ENCODE measurements at places on chromosomes 3 and 15.
A peak's percentile ranks its signal among the peaks of the same experiment; 100 is the strongest.

DNA sequence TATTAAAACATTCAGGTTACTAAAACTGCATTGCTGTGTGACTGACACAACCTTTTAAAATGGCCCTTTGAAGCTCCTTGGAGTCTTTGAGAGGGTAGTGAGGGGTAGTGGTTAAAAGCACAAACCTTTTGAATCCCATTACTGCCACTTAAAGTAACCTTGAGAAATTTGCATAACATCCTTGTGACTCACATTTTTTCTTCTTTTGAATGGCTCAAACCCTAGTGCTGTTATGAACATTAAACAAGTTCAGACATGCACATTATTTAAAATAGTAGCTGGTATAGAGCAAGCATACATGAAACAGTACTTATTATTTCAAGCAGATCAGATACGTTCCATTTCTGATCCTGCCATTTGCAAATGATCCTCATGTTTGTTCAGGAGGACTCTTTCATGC, 3.7 kb upstream of the CLDN1 start:
- DNase-seq: no peak

DNA sequence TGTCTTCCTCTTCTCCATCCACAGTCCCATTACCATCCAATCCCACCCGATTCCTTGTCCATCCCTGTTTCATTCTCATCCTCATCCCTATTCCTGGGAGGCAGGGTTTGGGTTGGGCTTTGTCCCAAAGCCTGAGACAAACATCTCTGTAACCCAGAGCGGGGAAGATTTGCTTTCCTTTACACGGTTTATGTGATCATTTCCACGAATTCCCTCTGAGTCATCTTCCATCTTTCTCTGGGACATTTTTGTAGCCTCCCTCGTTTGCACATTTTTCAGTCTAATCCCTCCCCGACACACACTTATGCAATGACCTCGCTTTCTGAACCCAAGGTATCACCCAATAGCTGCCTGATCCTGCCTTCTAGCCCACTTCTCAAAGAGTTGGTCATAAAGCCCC, 22.8 kb downstream of the DUOX2 start:
- DNase-seq: no peak

- no peak for DNase-seq
Observed at GRCh38 chr3:177610686-177611633, 413.7 kb upstream of the TBL1XR1 start.

GRCh38 chr3:168863561-168863960, 767.8 kb upstream of the GOLIM4 start:
- no peak for DNase-seq

DNA sequence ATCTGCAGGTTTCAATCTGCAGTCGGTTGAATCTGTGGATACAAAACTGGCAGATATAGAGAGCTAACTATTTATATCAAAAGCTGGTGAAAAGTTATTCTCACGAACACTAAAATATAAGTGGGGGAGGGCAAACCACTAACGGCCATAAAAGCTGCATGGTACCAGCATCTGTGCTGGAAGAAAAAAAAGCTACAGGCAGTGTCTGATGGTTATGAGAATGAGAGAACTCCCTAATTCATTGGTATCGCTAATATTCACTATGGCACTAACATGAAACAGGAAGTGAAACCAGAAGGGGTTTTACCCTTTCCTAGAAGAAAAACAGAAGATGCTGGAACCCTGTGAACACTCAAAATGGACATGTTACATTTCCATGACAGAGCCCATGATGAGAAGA, 15.9 kb downstream of the CEP70 start:
- DNase-seq: peak; percentile 24

DNA sequence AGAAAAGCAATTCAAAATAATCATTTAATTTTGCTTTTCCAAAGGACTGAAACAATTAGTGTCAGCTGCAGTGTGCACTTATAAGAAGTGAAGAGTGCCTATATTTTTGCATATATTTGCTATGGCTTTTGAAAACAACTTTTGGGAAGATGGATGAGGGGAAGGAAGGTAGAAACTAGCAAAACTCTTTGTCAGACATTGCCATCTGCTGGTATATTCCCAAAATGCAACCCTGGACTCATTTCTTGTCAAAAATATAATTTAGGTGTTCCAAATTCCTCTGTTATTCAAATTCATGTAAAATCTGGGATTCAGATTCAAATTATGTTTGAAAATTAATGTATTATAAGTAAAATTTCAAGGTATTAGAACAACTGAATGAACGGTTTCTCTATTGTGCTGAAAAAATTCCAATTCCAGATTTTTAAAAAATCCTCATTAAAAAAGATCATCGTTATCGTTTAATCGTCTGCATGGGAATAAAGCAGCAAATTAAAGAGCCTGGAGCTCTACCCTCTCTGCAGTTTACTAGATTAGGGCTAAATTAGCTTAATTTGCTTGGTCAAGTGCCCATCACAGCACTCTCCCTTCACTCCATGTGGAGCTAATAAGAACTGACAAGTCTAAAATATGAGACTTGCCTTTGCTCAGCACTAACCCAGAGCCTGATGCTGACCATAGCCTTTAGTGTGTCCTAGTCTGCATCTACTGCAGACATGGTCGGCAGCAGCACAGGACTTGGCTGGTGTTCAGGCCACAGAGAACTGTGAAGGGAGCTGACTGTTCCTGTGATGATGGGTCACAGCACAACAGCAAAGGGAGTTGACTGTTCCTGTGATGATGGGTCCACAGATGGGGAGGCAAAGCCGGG, 67.9 kb upstream of the MITF start:
- DNase-seq: peak; percentile 35

DNA sequence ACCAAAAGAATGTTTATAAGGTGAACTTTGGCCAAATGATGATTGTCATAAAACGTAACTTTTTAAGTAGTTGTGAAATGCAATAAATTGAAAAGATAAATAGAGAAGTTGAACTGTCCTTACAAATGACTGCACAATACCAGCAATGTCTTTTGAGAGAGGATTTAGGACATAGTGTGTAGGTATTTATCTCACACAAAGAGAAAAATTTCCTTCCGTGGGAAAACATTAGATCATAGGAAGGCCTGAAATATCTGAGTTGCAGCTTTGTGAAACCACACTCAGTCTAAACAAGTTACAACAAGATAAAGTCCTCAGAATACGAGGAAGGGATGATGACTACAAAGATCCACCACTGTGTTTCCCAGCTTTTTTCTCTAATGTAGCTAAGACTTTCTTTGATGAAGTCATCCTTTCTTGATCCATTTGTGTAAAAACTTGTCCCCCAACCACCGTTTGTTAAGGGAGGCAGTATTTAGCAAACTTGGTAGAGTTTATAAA, 16.0 kb downstream of the ROBO2 start:
- DNase-seq: no peak

DNA sequence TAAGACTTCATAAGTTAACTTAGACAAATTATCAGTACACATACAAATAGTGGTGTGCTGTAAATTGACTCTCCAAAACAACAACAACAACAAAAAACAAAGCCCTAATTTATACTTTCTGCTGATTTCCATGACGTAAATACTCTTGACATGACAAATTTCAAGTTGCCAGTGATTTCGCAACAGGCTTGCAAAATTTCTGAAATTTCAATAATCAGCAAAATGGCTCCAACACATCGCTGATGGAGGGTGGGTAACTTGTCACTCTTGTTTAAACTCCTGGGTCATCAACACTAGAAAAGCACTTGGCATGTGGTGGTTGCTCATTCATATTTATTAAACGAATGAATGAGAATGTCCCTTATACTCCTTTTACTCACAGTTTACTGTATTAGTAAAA, 205.2 kb upstream of the SATB1 start:
- no peak for DNase-seq

- peak; percentile 74 for DNase-seq
Observed at GRCh38 chr15:98160236-98160635, 199.7 kb downstream of the ARRDC4 start.

DNA sequence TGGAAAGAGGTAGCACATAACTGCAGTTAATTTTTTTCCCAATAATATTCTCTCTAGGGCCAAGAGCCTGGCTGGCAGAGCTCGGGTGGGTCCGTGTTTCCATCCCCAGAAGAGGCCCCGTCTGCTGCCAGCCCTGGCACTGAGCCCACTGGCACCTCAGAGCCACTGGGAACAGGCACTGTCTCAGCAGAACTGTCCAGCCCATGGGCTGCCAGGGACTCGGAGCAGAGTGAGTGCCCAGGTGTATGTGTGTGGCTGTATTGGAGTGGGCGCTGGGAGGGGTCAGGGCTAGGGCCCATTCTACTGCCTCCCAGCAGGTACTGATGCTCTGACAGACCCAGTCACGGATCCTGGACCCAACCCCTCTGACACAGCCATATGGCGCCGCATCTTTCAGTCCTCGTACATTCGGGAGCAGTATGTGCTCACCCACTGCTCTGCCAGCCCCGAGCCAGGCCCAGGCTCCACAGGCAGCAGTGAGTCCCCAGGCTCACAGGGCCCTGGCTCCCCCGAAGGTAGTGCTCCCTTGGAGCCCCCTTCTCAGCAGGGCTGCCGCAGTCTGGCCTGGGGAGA, 8.9 kb downstream of the VWA5B2 start:
- no peak for DNase-seq

DNA sequence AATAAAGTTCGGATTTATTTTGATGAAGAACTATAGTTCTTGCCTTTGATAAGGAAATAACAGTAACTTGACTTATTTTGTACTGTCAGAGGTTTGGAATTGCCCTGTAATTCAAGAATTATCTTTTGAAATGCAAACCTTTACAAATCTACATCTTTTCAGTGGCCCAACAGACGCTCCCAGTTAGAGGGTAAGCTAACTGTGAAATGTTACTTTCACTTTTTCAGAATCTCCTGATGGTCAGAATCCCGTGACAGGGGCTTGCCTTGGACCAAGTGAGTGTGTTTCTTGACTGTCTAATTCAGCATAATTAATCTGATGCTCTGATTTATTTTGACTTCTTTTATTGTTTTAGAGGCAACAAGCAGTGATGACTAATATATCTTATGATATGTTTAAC, 262.5 kb downstream of the PLOD2 start:
- no peak for DNase-seq

DNA sequence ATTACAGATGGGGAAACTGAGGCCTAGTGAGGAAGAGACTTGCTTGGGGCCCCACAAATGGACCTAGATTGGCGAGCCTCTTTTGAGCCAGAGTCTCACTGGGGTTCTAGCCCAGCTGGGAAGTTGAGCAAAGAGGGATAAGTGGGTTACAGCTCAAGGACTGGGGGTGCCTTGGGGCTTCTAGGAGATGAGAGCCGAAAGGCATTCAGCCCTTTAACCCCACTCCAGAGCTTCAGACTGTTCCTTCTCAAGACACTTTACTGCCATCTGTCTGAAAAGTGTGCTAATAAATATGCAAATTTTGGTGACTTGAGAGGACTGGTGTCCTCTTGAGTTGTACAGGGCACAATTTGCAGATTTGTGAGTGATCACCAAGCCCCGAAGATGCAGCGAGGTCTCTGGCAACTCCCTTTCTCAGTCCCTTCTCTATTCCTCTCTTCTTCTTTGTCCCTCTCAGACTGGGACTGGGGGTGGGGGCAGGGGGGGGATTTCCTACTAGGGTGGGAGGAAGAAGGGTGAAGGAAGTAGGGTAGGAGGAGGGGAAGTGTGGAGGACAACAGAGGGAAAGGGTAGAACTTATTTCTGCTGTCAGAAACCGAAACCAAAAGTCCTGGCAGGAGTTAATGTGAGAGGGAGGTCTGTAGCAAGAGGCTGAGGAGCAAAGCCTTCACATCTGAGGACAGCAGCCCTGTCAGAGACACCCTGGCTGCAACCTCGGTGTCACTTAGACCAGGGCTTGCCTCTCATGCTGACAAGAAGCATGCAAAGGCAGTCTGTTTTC, 16.2 kb upstream of the ANKDD1A start:
- DNase-seq: peak; percentile 76

DNA sequence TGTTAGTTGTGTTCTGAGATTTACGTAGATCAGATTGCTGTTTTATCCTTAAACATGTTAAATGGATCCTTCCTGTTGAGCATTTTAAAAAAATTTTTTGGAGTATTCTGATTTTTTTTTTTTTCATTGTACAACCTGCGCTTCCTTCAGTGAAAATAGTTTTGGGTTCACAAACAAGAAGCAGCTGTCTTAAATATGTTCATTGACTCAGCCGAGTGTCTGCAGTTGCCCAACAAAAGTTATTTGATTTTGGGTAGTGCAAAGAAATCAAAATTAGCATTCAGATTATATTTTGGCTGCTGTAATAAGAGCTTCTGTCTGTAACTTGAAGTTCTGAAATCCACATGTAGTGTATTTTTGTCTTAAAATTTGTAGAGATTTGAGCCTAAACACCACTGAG, 148.2 kb downstream of the BBX start:
- no peak for DNase-seq

DNA sequence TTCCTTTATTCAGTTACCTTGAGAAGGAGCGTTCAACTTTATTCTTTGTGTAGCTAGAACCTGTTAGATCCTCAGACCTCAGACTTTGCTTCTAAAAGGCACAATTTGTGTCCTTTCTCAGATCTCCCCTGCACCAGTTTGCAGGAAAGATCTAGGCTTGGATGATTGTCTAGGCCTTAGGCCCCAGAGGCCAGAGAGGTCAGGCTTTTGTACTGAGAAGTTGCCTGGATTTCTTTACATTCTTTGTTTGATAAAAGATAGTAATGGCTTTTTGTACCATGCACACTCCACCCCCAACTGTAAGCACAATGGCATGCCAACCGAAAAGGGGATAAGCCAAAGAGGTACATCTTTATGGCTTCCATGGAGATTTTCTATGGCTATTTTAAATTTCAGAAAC, 719.6 kb upstream of the NR2F2 start:
- no peak for DNase-seq

- peak; percentile 26 for DNase-seq
Observed at GRCh38 chr3:29186982-29187725, 93.7 kb upstream of the RBMS3 start.

DNA sequence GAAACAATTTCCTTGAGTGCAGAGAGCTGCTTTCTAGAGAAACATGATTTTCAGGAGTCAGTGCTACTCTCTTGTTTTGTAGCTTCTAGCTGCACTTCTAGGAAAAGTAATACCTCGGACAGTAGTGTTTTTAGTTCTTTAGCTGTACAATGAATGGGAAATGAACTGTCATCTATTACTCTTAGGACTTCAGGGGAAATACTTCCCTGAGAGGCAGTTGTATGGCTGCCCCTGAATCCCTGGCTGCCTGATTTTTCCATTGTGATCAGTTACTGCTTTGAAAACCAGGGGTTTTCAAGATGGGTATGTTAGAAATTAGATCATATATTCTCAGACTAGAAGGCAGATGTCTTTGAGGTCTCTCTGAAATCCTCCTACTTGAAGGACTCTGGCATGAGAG, 200.3 kb upstream of the SEMA6D start:
- DNase-seq: no peak

DNA sequence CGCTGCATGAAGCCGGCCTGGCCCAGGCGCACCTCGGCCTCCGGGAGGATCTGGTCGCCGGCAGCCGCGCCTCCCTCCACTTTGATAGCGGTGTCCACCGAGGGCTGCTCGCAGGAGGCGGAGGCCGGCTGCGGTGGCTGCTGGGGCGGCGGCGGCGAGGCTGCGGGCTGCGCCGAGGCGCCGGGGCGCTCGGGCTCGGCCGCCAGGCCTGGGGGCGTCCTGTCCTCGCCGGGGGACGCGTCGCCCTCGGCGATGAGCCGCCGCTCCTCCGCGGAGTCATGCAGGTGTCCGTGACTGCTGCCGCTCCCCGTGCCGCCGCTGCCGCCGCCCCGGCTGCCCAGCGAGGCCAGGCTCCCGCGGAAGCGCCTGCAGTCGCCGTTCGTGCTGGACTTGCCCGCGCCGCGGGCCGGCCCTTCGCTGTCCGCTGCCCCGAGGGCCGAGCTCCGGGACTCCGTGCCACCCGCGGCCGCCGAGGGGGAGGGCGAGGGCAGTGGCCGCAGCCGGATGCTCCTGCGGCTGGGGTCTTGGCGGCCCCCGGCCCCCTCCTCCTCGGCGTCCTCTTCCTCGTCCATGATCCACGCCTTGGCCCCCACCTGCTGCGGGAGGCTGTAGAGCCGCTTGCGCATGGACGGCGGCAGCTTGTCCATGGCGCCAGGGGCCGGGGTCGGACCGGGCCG, 996 bp downstream of the HCN4 start:
- DNase-seq: no peak

Measured in activated CD4-positive, alpha-beta T cell treated with anti-CD3 and anti-CD28 coated beads, Interleukin-2, amount 50 U/mL, for 16 hours (primary cell).